ENCODE measurements at places on chromosomes 5 and 9. TPM values are rescaled to one million over a fixed set of nuclear protein-coding genes. Genes with fewer than 3 reads are reported as not detected.

GRCh38 chr5:96946381-96946780 lies 10.5 kb downstream of the LNPEP start:
- no peak for DNase-seq

- DNase-seq, result no peak
Measured at GRCh38 chr9:118473521-118473920, 769.3 kb downstream of the TLR4 start.

- DNase-seq, result peak; percentile 17
Measured at GRCh38 chr9:79233542-79233941, 338.2 kb upstream of the TLE4 start.

GRCh38 chr9:20015427-20015931 lies 226.6 kb upstream of the SLC24A2 start:
- DNase-seq, result no peak

DNA sequence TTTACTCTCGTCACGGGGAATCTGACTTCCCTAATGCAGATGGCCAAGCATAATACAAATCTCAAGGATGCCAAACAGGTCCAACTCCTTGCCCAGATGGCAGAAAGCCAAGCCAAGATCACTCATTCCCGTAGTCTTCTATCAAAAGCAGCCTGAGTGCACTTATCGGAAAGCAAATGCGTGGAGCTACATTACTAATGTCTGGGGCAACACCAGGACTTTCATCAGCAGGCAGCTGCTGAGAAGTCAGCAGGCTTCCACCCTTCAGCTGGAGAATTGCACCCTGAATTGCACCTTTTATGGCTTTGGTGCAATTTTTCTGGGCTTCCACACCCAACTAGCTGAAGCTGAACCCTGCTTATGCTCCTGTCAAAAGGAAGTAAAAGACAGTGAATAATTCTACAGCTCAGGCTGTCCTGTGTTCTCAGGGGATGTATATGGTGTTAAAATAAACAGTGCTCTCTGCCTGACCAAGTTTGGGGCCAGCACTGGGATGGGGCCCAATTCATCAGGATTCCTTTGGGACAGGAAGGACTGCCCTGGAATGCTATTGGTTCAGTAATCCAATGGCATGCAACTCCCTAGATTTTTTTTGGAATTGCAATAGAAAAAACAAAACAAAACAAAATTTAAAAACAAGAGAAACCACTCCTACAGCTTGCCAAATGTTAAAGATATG lies 92.6 kb downstream of the DPYSL3 start:
- DNase-seq, result no peak

DNA sequence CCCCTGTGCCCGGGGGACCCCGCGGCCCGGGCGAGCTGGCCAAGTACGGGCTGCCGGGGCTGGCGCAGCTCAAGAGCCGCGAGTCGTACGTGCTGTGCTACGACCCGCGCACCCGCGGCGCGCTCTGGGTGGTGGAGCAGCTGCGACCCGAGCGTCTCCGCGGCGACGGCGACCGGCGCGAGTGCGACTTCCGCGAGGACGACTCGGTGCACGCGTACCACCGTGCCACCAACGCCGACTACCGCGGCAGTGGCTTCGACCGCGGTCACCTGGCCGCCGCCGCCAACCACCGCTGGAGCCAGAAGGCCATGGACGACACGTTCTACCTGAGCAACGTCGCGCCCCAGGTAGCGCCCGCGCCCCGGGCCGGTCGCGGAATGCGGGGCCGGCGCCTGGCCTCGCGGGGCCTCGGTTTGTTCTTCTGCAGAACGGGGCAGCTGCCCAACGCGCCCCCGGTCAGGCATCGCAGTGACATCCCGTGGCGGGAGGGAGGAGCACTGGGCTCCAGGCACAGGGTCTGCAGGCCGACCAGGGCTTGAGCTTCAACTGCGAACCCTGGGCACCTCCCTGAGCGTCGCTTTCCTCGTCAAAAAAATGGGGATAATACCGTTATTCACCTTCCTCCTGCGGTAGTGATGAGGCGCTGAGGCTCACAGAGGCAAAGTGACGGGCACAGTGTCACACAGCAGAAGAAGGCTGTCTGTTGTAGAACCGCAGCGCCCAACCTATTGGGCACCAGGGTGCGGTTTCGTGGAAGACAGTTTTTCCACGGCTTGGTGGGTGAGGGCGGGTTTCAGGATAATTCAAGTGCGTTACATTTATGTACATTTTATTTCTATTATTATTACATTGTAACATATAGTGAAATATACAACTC lies 777 bp downstream of the ENDOG start:
- DNase-seq, result peak; percentile 38

GRCh38 chr5:132510076-132510475 lies 19.5 kb upstream of the IRF1 start:
- DNase-seq, result no peak

DNA sequence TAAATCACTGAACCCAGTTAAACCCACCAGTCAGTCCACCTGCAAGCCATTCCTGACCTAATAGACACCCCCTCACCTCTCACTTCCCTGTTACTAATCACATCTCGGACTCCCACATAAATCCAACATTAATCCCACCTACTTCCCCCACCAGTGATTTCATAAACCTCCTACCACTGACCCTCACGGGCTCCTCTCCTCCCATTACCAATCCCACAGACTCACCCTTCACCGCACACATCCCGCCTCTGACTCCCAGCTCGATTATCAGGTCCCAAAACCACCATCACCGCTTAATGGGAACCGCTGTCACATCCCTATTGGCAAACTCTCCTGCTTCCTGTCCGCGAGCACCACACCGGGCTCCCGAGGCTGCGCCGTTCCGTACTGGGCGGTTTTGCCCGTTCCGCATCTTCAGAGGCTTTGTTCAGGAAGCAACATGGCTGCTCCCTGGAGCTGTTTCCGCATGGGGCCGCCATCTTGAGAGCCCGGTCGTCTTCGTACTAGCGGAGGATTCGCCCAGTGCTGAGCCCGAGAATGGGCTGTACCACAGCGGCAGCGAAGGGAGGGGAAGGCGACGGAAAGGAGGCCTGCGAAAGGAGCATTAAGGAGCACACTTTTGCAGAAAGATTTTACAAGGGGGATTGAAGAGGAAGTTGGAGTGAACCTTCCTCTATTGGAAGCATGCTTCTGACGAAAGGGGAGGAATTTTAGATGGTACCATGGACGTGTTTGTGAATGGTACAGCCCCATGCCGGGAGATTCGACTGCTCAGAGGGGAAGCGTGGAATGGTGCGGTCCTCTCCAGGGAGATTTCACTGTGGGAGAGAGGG lies at the start of gene ZNF300:
TSS of gene ZNF300 (minus strand) at position 502 of the 833 bp plus-strand sequence. CDS start 1,825 bp downstream, outside the sequence.
- DNase-seq, result peak; percentile 26

GRCh38 chr9:119086590-119086989 lies 282.6 kb downstream of the BRINP1 start:
- DNase-seq, result no peak

GRCh38 chr9:3458806-3459475 lies 66.9 kb downstream of the RFX3 start:
- DNase-seq, result no peak

DNA sequence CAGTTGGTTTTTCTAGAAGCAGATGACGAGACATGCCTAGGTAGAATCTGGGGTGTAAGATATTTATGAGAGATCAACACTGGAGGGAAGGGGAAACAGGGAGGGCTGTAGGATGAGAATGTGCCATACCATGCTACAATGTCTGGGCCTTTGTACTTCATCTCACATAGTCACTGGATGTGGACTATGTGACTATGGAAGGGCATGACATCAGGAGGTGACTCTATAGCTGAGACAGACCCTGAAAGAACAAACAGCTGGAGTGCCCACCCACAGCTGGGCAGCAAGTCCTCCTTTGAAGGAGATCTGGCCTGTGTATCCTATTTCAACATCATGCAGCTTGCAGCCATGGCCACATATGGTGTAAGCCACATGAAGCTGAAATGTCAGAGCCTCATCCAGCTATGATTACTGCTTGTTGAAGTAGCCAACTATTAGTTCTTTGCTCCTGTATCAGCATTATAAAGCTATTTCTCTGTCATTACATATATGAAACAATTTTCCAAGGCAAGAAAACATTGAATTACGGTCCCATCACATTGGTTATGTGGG lies 46.2 kb upstream of the KIF2A start:
- no peak for DNase-seq

DNA sequence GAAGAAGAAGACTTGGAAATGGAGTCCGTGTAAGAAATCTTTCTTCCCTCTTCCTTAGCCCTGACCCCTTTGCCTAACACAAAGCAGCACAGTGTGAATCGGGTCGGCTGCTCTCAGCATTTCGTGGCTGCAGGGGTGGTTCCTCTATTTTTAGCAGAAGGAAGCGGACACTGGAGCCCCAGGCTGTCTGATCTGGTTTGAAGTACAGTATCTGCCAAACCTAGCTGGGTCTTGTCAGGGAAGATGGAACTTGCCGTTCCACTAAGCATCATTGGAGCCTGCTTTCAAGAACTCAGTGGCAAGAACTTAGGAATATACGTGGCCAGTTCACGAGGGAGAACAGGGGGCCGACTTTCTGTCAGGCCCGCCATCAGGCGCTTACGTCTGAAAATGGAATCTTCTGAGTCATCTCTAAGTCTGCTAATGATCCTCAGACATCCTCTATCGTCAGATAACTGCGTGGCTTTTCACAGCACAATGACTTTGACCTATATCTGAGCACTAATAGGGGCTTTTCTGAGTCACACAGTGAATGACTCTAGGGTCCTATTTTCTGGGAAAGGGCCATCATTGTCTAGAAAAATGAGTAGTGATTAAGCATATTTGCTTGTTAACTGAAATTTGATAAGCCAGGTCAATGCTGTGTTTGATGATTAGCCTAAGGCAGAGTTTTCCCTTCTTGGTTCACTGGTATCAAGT lies 43.3 kb upstream of the NCS1 start:
- peak; percentile 46 for DNase-seq

GRCh38 chr9:125968714-125969374 lies 221.7 kb downstream of the PBX3 start:
- DNase-seq, result no peak

DNA sequence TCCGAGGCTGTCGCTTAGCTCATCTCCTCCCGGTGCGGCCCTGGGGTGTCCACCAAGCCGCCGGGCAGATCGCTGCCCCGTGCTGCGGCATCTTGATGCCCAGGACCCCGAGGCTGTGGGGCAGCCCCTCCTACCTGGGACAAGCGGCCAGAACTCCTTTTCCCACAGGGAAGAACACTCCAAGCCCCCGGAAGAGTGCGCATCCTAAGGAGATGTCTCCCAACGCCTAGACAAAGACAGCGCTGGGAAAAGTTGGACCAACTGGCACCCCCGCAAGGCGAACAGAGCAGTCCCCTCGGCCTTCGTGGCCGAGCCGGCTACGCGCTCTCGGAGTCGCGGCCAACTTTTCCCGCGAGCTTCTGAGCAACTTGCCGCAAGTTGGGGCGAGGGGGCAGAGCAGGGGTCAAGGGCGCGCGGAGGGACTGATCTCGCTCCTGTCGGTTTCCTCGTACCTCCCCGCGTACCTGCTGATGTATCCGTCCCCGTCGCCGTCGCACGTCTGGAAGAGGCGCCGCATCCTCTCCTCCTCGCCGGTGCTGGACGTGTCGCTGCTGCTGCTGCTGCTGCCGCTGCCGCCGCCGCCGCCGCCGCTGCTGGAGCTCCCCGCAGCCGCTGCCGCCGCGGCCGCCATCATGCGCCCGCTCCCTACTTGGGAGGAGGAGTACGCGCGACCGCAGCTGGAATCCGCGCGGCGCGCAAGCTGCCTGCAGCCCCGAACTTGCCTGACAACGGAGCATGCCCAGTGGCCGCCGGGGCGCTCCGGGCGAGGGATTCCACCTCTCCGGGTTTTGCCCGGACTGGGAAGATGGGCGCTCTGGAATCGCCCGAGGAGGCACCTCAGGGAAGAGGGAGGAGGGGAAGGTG lies at the start of gene MCC:
TSS of gene MCC (minus strand) at position 673 of the 864 bp plus-strand sequence.
- DNase-seq, result peak; percentile 34

GRCh38 chr5:171310819-171311321 lies 1.8 kb downstream of the TLX3 start:
- DNase-seq, result no peak

GRCh38 chr5:14351845-14352712 lies 208.9 kb downstream of the TRIO start:
- DNase-seq, result peak; percentile 70

GRCh38 chr5:170469414-170469813 lies 34.4 kb upstream of the KCNIP1 start:
- no peak for DNase-seq

- no peak for DNase-seq
Measured at GRCh38 chr5:54480296-54480695, 24.8 kb downstream of the HSPB3 start.

- DNase-seq, result no peak
Measured at GRCh38 chr5:62680121-62680520, 101.5 kb downstream of the LRRC70 start.

DNA sequence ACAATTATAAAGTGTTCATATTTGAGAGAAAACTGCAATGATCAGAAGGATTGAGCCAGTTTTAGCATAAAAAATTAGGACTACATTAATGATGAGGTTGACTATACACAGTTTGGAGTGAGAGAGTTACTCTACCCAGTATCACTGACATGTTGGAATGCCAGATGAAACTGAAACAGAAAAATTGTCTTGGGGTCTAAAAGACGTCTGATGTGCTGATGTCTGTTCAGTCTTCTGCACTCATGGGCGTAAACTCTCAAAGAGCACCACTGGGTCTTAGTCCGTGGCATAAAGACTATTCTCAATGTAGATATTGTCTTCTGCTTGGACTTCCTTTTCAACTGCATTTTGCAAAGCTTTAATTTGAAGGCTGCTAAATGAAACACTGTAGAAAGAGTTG lies 29.5 kb downstream of the HAVCR1 start:
- DNase-seq, result no peak

DNA sequence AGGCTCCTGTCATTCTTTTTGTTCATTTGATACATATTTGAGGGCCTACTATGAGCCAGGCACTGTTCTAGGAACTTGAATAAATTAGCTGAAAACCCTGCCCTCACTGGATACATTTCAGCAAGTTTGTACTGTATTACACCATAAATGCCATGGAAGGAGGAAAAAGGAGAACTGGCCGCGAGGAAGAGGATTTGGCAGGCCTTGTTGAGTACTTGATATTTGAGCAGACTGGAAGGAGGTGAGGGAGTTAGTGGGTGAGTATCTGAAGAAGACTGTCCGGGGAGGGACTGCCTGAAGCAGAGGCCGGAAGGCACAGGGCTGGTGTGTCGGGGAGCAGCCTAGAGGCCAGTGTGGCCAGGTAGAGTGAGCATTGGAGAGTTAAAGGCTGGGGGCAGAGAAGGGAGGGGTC lies 4.5 kb downstream of the SNX30 start:
- no peak for DNase-seq

DNA sequence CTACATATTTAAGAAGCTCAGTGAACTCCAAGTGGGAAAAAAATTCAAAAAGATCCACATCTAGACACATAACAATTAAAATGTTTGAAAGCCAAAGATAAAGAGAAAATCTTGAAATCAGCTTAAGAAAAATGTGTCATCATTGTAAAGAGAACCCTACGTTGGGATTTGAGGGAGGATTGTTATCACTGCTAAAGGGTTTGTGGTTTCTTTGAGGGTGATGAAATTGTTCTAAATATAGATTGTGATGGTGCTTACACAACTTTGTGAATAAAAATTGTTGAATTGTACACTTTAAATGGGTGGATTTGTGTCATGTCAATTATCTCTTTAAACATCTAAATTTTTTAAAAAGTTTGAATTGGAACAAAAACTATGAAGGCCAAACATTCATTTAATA lies 92.2 kb upstream of the ADAMTS19 start:
- DNase-seq, result no peak

Gene CATSPER3
- polyA plus RNA-seq, result 1.3 TPM

Gene ROR2
- polyA plus RNA-seq, result not detected

Gene ZMYND19
- polyA plus RNA-seq, result 4.4 TPM

Gene SPOCK1
- polyA plus RNA-seq, result not detected

Gene NPR2
- 1.9 TPM for polyA plus RNA-seq

Gene GDA
- polyA plus RNA-seq, result not detected

Gene GPR151
- polyA plus RNA-seq, result not detected
